ENCODE measurements at places on chromosomes 1 and 21. TPM values are rescaled to one million over a fixed set of nuclear protein-coding genes. Genes with fewer than 3 reads are reported as not detected.

The CD244 gene
- total RNA-seq = not detected

The UTS2 gene
- total RNA-seq = not detected

The ALPL gene
- total RNA-seq = 0.86 TPM

The TFF2 gene
- total RNA-seq = 22.9 TPM

The ARF1 gene
- 685 TPM for total RNA-seq

The ZNF124 gene
- total RNA-seq = 22.2 TPM
